NCI-H510A (cell line): ENCODE measurements at places on chromosomes 12 and 14.

DNA sequence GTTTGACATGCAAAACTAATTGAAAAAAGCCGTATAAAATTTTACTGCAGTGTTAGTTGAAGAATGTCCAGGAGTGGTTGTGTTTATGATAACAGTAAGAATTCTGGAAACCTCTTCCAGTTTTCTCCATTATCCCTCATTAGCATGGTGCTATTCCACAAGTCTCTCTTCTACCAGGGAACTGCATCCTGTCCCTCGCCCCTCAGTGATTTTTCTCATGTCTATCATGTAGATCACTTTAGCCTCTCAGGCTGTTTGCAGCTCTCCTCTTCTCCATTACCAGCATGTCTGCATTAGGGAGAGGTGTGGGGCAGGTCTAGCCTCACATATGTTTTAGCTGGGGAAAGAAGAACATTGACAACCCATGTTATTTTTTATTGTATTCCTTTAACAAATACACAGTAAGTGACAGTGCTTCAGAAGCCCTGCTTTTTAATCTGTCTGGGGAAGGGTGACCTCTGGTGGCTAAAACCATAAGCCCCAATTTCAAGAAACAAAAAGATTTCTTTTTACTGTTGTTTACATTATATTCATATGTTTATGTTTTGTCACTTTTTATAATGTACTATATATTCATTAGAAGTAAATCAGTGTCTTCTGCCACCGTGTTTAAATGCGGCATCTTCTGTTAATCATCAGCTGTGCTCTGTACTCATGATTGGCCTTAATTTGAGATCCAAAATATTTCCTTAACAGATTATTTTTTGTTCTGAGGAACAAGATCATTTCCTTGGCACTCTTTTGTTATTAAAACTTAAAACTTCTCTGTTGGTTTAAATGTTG, 70.7 kb downstream of the RASSF8 start:
- no peak for DNase-seq

GRCh38 chr14:93733631-93734030, 54.7 kb downstream of the PRIMA1 start:
- no peak for DNase-seq

GRCh38 chr14:103378038-103378854, 7.0 kb upstream of the MARK3 start:
- DNase-seq, result no peak

GRCh38 chr12:2029851-2030250, 22.9 kb upstream of the CACNA1C start:
- no peak for DNase-seq
